ENCODE measurements at places on chromosomes 4 and X. TPM values are rescaled to one million over a fixed set of nuclear protein-coding genes. Genes with fewer than 3 reads are reported as not detected.

Gene HAUS3
- total RNA-seq = 17.4 TPM

Gene RAPGEF2
- 51.5 TPM for total RNA-seq

Gene TREX2
- total RNA-seq = 1.9 TPM

Gene SPOCK3
- 2.8 TPM for total RNA-seq

Gene JADE3
- 7.5 TPM for total RNA-seq

Measured in breast epithelium (tissue), 4 donors.